ENCODE measurements at places on chromosomes 1 and 21.

GRCh38 chr1:161427733-161428516 lies 60.2 kb upstream of the CFAP126 start:
- DNase-seq, result peak; percentile 44

- no peak for DNase-seq
Measured at GRCh38 chr1:56188221-56188620, 391.1 kb downstream of the PLPP3 start.

GRCh38 chr21:35163411-35163810 lies 114.3 kb upstream of the RUNX1 start:
- no peak for DNase-seq

GRCh38 chr1:219442611-219443061 lies 170.3 kb downstream of the ZC3H11B start:
- DNase-seq, result no peak

- no peak for DNase-seq
Measured at GRCh38 chr1:47465605-47466004, 27.8 kb downstream of the FOXD2 start.

- DNase-seq, result no peak
Measured at GRCh38 chr1:41028034-41028642, 6.6 kb upstream of the SLFNL1 start.

DNA sequence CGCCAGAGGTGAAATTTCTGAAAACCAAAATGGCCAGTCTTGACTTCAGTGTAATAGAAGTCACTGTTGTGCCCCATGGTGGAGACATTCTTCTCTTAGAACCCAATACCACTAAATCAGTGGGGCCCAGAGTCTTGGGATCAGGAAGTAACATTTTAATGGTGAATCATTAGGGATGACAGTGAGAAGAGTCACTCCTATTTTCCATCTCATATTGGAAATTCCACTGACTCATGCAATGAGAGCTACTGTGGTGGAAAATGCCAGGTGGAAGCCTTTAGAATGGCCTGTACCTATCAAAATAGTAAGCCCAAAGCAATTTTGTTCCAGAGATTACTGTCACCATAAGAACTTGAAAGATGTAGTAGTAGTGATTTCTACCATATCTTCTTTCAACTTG lies 20.6 kb upstream of the PPM1J start:
- DNase-seq, result no peak

DNA sequence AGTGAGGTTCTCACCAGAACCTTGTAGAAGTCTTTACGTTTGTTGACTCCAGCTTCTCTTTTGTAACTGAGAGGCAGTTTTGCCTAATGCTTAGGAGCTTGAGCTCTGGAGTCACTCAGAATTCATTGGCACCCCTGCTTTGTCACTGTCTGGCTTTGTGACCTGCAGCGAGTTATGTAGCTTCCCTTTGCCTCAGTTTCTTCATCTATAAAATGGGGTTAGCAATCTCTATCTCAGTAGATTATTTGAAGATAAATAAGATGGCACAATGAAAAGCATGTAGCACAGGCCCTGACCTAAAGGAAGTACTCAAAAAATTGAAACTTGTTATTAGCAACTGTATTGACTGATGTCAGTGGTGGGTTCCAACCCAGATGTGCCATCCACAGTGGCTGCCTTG lies 8.1 kb downstream of the DHDDS start:
- no peak for DNase-seq

DNA sequence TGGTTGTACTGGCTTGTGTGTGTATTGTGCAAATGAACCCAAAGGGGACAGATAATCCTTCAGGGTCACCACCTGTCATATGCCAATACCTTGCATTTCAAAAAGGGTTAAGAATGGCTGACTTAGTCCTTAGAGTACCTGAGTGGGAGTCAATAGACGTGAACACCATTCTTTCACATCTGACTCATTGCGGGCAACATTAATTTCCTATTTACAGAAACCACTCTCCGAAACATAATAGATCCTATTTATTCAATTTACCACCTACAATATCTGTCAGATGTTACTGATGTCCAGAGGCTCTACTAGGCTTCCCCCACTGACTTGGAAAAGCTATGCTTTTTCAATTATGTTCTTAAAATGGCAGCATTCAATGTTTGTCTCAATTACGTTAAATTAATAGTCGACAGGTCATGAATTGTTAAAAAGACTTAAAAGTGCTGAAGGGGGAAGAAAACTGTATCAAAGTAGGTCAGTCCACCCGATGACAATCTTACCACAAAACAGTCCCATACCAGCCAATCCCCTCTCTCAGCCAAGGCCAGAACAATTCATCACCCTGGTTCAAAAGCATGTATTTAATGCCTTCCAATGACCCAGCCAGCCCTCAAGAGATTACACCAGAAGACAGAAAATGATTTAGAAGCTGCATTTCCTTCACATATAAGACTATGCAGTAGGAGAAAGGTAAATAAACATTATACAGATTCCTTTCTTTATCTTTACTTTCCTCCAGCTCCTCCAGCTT lies 48.6 kb upstream of the PLA2G2C start:
- DNase-seq, result no peak

DNA sequence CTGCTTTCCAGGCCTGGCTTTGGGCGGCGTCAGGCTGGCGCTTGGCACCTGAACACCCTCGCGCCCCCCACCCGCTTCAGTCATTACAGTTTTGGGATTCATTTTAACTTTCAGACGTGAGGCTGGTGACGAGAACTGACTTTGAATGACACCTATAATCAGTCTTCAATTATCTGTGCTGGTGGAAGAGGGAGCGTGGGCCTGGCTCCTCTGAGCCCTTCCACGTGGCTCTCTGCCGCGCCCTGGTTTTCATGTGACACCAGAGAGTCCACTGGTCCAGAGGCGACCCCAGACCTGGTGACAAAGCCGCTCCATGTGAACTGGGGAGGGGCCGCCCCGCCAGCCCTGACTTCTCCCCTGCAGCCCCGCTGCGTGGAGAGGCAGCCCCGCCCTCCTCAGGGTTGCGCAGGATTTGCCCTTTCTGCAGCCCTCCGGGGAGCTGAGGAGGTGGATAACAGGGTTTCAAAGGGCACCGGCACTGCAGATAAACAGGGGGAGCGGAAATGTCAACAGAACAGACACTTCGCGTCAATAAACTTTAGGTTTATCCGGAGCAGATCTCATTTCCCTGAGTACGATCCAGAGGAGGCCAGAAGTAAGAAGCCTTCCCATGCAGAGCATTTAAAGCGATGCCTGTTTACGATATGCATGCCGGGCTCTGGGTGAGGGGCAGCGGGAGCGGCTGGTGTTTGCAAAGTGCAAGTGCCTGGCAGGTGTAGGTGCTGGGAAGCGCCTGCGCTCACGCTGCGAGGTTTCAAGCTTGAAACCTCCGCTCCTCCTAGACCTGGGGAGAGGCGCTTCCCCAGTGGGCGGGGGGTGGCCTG lies 56.4 kb downstream of the AJAP1 start:
- DNase-seq, result no peak

GRCh38 chr21:38983560-38983959 lies 177.8 kb downstream of the ETS2 start:
- DNase-seq, result no peak

- no peak for DNase-seq
Measured at GRCh38 chr21:25186273-25186672, 421.0 kb downstream of the MRPL39 start.

DNA sequence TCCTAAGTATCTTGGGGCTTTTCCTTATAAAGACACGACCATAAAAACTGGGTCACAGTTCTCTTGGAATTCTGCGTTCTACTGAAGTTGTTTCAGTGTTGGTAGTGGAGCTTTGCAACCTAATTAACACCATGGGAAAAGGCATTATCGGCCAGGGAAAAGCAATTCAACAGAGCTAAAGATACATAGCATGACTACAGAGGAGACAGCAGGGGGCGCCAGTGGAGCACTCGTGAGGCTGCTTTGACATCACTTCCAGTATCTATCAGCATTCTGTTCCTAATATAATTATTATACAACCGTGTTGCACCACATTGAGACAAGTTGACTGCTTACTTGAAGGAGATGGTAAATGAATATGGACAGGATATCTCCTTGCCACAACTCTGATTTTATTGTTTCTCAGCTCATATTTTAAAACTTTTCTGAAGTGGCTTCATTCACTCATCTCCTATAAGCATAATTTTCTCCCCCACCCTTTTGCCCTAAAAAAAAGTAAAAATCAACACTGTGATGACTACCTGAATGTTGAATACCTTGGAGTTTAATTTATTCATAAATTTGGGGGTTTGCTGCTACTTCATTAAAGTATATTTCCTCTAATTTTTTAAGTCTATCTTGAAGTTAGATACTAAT lies 39.4 kb downstream of the ZP4 start:
- DNase-seq, result no peak

DNA sequence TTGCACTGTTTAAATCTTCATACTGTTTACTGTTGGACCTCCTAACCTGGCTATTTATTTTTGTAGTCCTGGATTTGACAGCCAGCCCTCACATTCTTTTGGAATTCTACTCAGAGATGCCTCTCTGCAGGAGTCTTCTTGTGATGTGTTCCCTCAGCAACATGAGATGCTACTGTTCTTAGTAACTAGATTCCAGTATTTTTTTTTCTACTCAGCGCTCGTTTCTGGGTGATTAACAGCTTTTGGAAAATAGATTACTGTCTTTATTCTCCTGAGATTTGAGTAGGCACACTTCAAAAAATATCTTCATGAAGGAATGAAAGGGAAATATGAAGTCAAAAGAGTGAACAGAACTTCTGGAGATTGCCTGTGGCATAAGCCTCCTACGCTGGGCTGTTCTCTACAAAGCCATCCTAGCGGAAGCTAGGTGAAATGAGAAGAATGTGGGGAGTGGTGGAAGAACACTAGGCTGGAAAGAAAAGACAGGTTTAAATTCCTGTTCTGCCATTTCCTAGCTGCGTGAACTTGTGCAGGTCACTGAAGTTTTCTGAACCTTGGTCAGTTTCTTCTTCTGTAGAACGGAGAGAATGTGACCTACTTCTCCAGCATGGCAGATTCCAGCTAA lies 75.9 kb downstream of the LRRC8C start:
- DNase-seq, result no peak

DNA sequence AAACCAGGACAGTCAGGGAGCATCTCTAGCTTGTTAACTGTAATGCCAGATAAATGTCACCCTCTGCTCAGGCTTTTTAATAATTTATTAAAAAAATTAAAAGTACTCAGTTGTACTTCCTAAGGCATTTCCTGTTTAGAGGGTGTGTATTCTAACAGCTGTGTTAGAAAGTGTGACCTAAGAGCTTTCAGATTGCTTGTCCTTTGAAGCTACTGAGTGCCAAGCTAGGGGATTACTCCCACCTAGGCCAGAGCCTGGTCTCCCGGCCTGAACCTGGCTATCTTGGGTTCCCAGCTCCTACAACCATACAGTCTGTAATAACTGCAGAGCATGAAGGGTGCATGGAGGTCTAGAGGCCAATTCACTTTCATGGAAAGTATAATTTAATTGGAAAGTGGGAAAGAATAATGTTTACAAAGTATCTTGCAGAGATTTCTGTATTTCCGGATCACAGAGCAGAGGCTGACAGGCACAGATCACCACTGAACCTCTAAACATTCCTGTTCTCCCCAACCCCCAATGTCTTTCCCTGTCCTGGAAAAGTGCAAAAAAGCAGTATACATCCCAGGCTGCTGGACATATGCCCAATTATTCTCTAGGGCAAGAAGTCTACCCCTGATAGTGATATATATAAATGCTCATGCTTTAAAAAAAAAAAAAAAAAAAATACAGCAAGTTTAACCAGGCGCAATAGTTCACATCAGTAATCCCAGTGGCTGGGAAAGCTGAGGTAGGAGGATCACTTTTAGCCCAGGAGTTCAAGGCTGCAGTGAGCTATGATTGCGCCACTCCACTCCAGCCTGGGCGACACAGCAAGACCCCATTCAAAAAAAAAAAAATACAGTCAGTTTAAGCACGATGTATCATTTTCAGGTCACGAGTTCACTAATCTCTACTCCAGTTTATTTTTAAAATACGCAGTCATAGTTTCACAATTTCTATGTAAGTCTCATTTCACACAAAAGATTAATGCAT lies 36.7 kb upstream of the RAP1A start:
- no peak for DNase-seq

- no peak for DNase-seq
Measured at GRCh38 chr1:53336146-53336545, 8.3 kb upstream of the LRP8 start.

- DNase-seq, result no peak
Measured at GRCh38 chr1:165351863-165352441, 4.6 kb downstream of the LMX1A start.

DNA sequence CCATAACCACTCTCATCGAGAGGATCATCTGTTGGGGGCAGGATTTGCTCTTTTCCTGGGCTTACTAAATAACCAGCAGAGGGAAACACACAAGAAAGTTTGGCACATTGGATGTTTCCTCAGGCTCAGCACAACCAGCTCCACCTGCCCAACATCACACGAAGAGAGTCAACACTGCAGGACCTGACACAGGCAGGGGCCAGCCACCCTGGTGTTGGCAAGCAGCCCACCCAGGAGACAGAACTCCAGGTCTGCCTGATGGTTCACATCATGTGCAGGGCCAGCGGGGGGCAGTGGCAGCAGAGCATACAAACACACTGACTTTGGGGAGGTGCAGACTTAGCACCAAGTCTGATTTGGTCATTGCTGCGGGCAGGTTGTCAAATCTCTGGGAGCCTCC lies 182.3 kb upstream of the GALNT2 start:
- no peak for DNase-seq

DNA sequence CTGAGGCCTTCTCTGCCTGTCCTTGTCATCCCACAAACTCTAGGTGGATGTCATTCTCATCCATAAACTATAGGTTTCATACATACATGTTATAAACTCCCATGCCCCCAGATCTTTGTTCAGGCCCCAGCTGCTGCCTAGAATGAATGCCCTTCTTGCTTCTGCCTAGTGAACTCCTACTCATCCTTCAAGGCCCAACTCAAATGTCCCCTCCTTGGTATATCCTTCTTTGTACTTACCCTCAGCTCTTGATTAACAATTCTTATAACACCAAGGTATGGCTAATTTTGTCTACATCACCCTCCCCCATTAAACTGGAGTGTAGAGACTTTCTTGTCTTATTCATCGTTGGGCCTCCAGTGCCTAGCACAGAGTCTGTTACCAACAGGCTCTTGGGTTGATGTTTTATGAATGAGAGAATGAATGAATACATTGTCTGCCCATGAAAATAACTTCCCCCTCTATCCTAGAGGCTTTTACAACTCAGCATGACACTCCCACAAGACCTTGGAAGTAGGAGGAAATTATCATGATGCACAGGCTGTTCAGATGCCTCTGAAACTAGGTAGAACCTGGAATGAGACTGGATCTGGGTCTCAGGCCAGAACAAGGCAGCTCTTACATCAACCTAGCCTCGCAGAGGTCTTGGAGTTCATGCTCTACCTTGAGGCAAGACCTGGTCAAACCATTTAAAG lies 26.9 kb downstream of the EPHB2 start:
- DNase-seq, result no peak

All from CD4-positive, alpha-beta T cell treated with Interleukin-10 for 1 hour (primary cell).